ENCODE measurements at places on chromosomes 16 and 17.

DNA sequence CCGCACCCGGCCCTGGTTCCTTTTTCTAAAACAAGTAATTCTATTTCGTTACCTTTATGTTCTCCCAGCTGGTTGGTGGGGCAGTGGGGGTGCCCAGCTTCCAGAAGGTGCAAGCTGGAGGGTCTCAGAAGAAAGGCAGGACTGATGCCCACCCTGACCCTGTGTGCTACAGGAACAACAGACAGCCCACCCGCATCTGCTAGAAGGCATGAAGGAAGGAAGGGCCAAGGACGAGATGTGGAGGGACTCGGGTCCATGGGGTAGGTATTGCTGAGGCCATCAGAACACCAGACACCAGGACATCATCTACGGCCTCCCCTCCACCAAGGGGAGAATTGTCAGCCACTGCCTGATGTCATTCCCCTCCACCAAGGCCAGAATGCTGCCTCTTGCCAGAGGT is 6.4 kb upstream of the CYTH1 start:
- DNase-seq, result no peak

DNA sequence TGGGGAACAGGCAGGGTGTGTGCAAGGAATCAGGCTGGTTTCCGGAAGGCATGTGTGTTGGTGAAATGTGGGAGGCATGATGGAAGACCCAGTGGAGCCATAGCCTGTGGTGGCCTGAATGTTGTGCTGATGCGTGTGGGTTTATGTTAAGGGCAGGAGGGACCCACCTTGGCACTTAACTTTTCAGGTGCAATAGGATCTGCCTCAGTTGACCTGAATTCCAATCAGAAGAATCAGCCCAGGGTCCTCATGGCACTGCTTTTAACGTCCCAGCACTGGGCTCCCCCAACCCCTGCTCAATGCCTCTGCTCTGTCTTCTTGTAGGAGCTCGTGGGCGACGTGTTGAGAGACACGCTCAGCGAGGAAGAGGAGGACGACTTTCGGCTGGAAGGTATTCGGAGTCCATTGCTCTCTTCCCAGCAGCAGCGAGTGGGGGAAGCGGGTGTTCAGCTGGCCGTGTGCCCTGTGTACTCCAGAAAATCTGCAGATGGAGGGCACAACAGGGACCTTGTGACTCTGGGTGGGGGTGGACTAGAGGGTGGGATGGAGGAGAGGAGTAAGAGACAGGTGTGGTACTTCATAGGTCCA is 59.9 kb downstream of the NKD1 start:
- no peak for DNase-seq

GRCh38 chr16:6104428-6104827 is 1006.8 kb upstream of the EEF2KMT start:
- DNase-seq, result no peak

DNA sequence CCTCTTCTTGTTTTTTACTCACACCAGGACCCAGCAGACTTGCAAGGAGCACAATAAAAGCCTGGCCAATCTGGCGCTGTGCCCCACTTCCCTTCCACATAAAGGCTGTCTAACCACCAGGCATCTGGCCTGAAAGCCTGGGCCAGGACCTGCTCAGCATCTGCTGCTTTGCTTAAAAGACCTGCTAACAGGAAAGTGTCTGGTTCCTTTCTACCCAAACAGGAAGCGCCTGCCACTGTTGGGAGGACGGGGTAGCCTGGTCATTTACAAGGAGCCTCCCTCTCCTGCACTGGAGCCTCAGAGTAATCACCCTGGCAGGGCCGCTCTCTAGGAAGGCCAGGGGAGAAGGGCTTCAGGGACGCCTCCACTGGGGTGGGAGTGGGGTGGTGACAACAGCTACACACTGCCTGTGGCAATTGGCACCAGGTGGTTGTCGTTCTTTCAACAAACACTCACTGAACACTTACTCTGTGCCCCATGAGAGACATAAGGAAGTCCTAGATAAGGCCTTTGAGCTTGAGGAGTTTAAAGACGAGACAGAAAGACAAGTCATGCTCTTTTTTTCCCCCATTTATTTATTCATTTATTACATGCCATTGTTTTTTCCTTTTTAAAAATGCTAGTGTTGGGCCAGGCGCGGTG is 6.3 kb upstream of the MMP28 start:
- peak; percentile 61 for DNase-seq

GRCh38 chr16:26765087-26765486 is 301.6 kb upstream of the C16orf82 start:
- no peak for DNase-seq

- no peak for DNase-seq
These were observed 218.6 kb upstream of the ASIC2 start for GRCh38 chr17:33511670-33512069.

DNA sequence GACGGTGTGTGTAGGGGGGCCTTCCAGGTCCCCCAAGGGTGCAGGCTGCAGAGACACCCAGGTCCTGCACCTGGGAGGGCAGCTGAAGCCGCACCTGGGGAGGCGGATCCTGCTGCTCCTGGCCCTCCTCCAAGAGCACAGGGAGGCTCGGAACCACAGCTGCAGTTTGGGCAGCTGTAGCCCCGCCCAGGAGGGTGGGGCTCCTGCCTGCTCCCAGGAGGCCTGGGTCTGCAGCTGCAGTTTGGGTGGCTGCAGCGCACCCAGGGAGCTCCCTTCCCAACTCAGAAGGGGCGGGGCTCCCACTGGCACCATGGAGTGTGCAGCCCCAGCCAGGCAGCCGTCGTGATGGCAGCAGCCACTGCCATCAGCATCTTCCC is 69.4 kb upstream of the NKD1 start:
- no peak for DNase-seq

DNA sequence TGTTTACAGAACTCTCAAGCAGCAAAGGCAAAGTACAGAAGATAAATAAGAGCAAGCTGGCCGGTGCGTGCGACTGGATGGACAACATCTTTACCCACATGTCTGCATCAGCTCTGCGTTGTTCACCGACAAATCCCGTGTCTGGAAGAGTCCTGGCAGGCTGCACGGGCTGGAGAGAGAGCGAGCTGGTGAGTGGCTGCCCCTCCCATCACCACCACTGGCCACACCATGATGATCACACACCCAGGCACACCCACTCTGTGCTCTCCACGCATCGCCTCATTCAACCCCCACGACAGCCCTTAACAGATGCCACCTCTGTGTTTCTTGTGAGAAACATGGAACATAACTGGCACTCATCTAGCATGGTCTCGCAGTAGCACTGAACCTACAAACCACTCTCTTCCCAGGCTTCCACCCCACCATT is 59.2 kb downstream of the ANKRD11 start:
- no peak for DNase-seq

DNA sequence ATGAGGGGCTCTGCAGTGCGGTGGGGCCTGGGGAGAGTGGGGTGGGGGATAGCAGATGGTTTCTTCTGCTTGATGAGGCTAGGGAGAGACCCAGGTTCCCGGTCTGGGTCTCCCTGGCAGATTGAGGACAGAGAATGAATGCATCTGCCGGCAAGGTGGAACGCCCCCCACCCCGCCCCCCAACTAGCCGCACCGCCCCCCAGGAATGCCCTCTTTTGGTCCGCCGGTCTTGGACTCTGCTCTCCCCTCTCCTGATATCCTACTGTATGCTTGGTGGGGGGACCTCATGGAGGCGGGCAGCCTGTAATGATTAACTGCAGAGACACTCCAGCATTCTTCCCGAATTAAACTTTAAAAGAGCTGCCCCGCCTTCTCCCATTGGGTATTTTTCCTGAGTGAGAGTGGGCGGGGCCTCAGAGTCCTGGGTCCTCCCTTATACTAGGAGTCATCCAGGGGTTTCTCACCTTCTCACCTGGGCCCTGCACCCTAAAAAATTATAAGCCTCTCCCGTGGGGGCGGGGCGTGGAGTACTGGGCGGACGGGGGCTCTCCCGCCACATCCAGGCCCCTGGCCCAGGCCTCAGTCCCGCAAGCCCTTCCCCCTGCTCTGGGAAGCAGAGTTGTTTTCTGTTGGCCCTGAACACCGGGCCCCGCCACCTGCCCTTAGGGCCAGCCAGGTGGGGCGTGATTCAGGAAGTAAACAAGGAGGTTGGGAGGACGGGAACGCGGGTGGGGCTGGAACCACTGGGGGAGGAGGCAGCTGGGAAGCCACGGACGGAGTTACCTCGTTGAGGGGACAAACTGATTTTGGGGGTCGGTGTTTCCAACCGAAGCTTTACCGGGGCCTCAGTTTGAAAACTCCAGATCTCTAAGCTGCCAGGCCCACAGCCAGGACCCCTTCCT is 1.5 kb downstream of the GRB7 start:
- no peak for DNase-seq

GRCh38 chr16:84308120-84308519 is 13.4 kb downstream of the WFDC1 start:
- no peak for DNase-seq

- no peak for DNase-seq
These were observed 115.1 kb upstream of the ZKSCAN2 start for GRCh38 chr16:25372716-25373115.

Measured in tibial nerve (tissue), 4 donors.